NCI-H446 (cell line): ENCODE measurements at places on chromosomes 11 and 22.

DNA sequence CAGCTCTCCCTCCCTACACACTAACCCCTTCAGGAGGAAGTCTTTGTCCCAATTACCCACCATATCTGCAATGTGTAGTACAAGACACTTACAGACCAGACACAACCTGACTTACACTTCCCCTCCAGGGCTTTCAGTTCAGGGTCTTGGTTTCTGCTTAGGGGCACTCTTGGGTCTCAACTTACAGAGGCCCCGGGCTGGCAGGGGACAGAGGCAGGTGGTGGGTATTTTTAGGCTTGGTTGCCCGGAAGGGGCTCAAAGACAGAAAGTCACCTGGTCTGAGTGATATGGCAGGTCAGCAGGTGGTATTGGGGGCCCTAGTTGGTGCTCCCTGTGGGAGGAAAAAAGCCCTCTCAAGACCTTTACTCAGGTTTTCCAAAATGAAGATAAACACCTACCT is 3.4 kb upstream of the TMEM184B start:
- DNase-seq = no peak

GRCh38 chr11:108562746-108563581 is 30.6 kb downstream of the EXPH5 start:
- DNase-seq = no peak

DNA sequence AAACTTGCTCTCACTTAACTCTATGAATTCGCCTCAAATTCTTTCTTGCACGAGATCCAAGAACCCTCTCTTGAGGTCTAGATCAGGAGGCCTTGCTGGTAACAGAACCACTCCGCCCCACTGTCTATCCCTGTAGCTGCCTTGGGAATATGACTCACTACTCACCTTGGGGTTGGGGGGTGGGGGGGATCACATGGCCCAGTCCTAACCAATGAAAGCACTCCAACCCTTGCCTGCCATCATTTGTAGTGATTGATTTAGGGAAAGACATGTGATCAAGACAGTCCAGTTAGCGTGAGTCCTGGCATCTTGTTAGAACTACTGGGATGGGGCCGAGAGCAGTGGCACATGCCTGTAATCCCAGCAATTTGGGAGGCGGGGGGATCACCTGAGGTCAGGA is 4.8 kb upstream of the MRTFA start:
- no peak for DNase-seq

DNA sequence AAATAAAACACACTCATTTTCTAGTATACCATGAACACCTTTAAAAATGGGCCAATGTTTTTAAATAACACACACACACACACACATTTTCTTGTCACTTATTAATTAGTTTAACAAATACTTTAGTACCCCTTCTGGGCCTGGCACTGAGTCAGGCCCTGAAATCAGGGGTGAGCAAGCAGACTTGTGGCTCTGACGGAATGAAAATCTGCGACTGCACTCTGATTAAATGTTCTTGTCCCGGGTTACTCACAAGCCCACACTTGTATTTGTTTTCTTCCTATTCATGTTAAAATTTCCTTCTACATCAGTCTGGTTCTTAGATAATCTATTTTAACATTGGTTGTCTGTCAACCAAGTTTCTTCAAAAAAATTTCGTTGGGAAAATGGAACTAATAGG is 43.0 kb upstream of the PDGFD start:
- DNase-seq = no peak

- DNase-seq = peak; percentile 73
Observed at GRCh38 chr11:12287374-12288211, 89.8 kb upstream of the PARVA start.

- DNase-seq = no peak
Observed at GRCh38 chr22:24947881-24948280, 1.4 kb upstream of the LHFPL7 start.

DNA sequence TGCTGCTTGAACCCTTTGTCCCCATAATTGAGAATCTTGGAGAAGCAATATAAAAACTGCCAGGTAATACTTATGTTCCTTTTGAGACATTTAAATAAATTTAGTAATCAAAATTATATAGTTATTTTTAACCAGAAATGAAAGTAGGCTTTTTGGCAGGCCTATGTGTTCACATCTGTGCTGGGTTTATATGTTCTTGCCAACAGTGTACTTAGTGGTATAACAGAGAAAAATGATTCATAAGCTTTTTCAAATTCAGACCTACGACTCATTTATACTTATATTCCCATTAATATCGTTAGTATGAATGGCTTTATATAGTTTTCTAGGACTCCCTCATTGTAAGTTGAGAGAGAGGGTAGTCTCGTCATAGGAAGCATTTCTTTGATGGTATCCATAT is 79.0 kb downstream of the DDX10 start:
- DNase-seq = no peak

DNA sequence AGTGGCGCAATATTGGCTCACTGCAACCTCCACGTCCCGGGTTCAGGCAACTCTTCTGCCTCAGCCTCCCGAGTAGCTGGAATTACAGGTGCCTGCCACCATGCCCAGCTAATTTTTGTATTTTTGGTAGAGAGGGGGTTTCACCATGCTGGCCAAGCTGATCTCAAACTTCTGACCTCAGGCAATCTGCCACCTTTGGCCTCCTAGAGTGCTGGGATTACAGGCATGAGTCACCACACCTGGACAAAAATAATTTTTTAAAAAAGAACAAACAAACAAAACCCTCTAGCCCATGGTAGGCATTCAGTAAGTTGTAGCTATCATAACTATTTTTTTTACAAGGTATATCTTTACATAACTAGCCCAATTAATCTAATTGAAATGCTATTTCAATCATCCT is 73.9 kb upstream of the CAPRIN1 start:
- DNase-seq = no peak

GRCh38 chr11:76266286-76267100 is 60.2 kb upstream of the WNT11 start:
- no peak for DNase-seq

GRCh38 chr11:32109592-32109991 is 18.7 kb downstream of the RCN1 start:
- no peak for DNase-seq

DNA sequence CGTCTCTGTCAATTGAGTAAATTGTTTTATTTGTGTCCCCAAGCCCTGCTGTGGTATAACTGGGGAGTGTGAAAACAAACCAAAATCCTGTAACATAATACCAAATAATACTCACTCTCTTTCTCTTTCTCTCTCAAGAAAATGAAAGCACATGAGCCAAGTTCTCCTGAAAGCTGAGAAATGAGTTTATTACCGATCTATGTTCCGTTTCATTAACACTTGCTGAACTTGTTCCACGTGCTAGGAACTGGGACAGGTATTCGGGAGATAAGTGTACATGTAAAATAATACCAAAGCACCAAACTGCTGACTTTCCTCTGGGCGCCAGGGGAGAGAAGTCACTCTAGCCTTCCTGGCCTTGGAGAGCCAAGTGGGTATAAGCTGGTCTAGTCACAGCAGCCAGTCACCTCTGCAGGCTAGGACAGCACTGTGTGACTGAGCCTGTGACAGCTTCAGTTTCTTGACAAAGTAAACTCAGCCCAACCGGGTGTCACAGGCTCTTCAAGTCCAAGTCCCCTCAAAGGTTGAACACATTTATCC is 23.1 kb downstream of the CD6 start:
- DNase-seq = no peak

- no peak for DNase-seq
Observed at GRCh38 chr11:14764579-14765527, 121.2 kb downstream of the PDE3B start.

GRCh38 chr11:61967116-61967923 is at the start of gene FTH1:
Gene FTH1, minus strand, starts transcription at chr11:61967634. Its CDS starts 209 bp downstream, at chr11:61967425.
- peak; percentile 97 for DNase-seq

GRCh38 chr11:1943977-1944376 is 3.2 kb upstream of the MRPL23 start:
- no peak for DNase-seq

- peak; percentile 37 for DNase-seq
Observed at GRCh38 chr11:95680169-95680929, 109.2 kb downstream of the FAM76B start.

- DNase-seq = no peak
Observed at GRCh38 chr11:100639140-100639539, 47.9 kb upstream of the ARHGAP42 start.

GRCh38 chr11:83057721-83058120 is 14.0 kb downstream of the RAB30 start:
- no peak for DNase-seq

DNA sequence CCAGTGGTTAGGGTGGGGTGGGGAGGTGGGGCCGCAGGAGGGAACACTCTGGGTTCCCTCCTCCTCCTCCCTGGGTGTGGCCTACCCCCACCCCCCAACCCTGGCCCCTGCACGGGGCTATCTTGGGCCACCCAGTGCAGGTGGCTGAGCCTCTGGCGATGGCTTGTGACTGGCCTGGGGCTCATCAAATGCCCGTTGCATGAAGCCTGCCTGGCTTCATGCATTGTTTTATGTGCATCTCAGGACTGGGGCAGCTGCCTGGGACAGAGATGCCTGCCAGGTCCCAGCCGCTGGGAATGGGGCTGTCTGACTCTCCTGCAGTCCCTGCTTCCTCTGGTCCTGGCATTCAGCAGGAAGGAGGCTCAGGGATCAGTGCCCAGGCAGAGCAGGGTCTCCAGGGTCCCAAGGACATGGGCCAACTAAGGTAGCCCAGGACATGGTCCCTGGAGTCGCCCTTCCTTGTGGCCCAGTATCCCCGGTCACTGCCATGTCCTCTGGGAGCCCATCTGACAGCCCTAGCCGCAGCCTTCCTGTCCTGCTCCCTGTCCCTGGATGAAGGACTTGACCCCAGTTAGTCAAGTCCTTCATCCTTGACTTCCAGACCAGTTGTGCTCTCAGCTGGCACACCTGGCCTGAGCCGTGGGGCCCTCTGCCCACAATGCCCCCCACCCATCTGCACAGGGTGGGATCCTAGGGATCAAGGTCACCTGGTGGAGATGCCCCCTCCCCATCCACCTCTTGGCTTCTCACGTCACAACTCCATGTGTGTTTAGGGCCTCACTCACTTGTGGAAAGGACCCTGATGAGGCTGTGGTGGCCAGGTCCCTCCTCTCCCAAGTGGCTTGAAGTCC is 112.1 kb upstream of the FGF3 start:
- no peak for DNase-seq

DNA sequence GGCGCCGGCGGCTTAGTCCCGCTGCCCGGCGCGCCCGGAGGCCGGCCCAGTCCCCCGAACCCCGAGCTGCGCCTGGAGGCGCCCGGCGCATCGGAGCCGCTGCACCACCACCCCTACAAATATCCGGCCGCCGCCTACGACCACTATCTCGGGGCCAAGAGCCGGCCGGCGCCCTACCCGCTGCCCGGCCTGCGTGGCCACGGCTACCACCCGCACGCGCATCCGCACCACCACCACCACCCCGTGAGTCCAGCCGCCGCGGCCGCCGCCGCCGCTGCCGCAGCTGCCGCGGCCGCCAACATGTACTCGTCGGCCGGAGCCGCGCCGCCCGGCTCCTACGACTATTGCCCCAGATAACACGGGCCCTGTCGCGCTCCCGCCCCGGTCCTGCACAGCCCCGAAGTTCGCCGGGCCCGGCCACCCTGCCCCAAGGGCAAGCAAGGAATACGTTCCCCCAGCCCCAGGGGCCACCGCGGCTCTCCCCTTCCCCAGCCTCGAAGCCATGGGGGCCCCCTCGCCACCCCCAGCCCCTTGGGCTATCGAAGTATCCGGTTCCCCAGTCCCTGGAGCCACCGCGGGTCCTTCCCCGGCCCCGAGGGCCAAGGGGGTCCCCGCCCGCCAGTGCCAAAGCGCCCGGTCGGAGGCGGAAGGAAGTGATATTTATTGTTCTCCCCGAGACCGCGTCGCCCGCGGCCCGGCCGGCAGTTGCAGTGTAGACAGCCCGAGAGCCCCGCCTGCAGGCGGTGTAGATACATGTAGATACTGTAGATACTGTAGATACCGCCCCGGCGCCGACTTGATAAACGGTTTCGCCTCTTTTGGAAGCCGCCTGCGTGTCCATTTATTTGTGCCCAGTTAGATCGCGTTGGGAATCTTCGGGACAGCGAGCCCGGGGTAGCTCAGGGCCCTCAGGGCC is 6.2 kb downstream of the TBX1 start:
- DNase-seq = no peak

DNA sequence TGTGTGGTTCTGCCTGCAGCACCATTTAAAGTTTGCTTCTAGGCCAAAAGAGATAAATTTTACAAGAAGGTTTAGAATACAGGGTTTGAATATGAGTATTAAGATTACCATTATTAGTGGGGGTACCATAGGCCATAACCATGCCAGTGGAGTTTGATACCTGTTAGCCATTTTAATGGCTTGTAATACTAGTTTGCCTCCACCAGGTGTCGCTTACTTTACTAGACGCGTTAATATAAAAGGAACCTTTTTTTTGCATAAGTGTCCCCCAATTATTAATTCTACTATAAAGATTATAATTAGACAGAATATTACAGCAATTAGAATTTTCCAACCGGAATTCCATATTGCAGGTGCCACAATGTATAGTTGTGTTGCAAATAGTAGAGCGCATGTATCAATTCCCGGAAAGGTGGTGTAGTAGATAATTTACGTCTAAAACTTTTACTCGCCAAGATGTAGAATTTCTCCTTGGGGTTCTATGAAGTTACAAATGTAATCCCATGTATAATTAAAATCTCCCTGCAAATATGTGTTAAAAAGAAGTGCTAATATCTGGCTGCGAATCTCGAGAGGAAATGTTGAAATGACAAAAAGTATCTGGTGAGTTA is 16.1 kb downstream of the MS4A6E start:
- no peak for DNase-seq
